ENCODE measurements at places on chromosomes 7 and 10. TPM values are rescaled to one million over a fixed set of nuclear protein-coding genes. Genes with fewer than 3 reads are reported as not detected.

- no peak for DNase-seq
- peaks cover 3% of the 10 kb centered on the region for H3K4me1 ChIP-seq
- no peak overlapping the region for H3K4me3 ChIP-seq
- H3K36me3 ChIP-seq, result no peaks in the 10 kb centered on the region
- no peak overlapping the region for H3K27ac ChIP-seq
Measured at GRCh38 chr10:131875501-131875900, 25.3 kb upstream of the PPP2R2D start.

GRCh38 chr7:195010-195829, 2.8 kb downstream of the FAM20C start:
- H3K27me3 ChIP-seq, result peaks cover 28% of the 10 kb centered on the region
- DNase-seq, result no peak
- H3K27ac ChIP-seq, result no peak overlapping the region
- no peaks in the 10 kb centered on the region for H3K36me3 ChIP-seq
- H3K4me1 ChIP-seq, result no peaks in the 10 kb centered on the region

- DNase-seq, result no peak
- no peaks in the 10 kb centered on the region for H3K27me3 ChIP-seq
- no peak overlapping the region for H3K27ac ChIP-seq
- no peaks in the 10 kb centered on the region for H3K36me3 ChIP-seq
- no peaks in the 10 kb centered on the region for H3K4me1 ChIP-seq
- H3K4me3 ChIP-seq, result no peak overlapping the region
Measured at GRCh38 chr10:81546243-81546642, 328.8 kb upstream of the NRG3 start.

DNA sequence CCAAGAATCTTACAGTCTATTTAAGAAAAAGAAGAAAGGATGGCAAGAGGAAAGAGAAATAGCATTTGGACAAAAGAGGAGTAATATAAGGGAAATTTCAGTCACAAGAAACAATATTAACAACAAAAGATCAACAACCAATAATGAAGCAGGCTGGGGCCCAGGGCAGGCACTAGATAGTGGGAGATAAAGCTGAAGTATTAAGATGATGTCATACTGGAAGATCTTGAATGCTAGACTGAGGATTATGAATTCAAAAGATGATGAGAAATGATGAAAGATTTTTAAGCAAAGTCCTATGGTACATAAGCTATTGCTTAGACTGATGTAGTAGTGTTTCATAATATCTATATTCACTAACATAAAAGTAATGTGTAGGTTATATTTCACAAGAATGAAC, 51.8 kb upstream of the SPOCK2 start:
- H3K4me1 ChIP-seq, result peaks cover 9% of the 10 kb centered on the region
- no peak overlapping the region for H3K4me3 ChIP-seq
- H3K27ac ChIP-seq, result no peak overlapping the region
- DNase-seq, result no peak
- H3K36me3 ChIP-seq, result peaks cover 15% of the 10 kb centered on the region

DNA sequence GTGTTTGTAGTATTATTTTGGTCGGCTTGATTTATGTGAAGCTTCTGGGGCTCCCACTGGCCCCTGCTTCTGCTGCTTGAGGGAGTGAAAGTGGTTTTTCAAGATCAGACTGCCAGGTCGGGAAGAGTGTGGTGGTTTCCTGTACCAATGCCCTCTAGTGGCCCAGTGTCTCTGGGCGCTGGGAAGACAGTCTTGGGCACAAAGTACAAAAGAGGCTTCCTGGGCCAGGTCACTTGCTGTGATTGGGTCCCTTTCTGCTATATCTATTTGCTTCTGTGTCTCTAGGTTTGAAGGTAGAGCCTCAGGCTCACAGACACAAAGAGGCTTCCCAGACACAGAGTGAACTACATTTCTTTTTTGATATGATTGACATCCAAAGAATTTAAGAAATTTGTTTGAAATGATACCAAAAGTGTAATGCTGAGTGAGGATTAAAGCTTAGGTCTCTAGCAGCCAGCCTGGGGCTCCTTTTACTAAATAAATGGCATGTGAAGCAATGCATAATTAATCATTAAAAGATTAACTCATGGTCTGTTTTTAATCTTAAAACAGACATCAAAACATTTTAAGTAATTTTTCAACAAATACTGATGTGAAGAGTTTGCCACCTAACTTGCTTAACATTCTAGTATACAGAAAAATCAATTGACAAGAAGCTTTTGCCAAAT, 36.3 kb downstream of the ABCB1 start:
- H3K4me3 ChIP-seq, result no peak overlapping the region
- peak; percentile 63 for DNase-seq
- peaks cover 1% of the 10 kb centered on the region for H3K4me1 ChIP-seq
- no peak overlapping the region for H3K27ac ChIP-seq
- no peaks in the 10 kb centered on the region for H3K27me3 ChIP-seq

GRCh38 chr7:40827222-40828085, 692.6 kb downstream of the SUGCT start:
- no peak overlapping the region for H3K4me3 ChIP-seq
- H3K36me3 ChIP-seq, result no peaks in the 10 kb centered on the region
- H3K27ac ChIP-seq, result no peak overlapping the region
- no peak for DNase-seq
- H3K27me3 ChIP-seq, result no peaks in the 10 kb centered on the region

DNA sequence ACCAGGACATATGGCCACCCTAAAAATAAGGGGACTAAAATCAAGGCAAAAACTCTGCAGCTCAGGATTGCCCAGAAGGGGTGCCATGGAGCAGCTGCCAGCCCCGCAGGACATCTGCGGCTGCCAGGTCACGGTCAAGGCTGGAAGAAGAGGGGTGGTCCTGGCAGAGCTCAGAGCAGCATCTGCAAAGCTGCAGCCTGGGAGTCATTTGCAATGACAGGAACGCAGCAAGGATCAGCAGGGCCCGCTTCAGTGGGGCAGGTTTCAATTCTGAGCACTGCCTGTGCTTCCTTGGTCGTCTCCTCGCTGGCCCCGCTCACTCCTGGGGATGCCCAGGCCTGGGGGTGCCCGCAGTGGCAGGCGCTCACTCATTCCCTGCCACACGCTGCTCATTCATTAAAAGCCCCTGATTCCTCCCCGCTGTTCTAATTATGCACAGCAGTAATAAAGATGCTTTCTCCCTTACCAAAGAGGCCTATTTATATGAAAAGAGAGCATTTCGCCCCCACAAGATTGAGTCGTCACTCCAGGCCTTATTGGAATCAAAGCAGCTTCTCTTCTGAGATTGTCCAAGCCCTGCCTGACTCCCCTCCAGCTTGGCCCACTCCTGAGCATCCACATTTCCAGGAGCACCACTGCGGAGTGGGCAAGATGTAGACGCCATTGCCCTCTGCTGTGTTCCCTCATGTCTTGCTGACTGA, 4.6 kb downstream of the HSPA12A start:
- DNase-seq, result no peak
- no peaks in the 10 kb centered on the region for H3K36me3 ChIP-seq
- no peaks in the 10 kb centered on the region for H3K4me1 ChIP-seq
- peaks cover 50% of the 10 kb centered on the region for H3K27me3 ChIP-seq
- no peak overlapping the region for H3K4me3 ChIP-seq

DNA sequence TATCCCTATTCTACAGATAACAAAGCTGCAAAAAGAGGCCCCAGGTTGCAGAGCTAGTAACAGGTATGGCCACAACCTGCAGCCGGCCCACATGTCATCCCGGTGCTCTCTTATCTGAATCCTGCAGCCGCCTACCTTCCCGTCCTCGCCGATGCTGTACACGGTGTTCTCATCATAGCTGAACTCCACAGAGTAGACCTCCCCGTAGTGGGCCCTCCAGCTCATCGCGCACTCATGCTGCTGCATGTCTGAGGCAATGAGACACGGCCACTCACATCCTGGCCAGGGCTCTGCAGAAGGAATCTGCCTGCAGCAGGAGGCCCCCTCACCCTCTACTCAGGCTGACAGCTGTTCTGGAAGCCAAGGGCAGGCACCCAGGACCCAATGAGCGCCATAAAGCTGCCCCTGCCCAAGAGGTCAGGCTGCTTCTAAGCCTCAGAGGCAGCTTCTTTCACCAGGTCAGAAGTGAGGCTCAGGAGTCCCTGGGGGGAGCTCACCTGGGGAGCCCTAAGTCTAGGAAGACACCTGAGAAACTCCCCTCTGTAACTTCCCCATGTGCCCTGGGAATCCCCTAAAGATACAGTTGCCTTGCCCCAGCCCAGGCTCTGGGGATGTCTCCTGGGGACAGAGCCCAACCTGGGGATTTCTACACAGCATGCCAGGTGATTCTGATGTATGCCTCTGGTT, 17.9 kb upstream of the CYREN start:
- no peak overlapping the region for H3K4me3 ChIP-seq
- no peak for DNase-seq
- H3K36me3 ChIP-seq, result peaks cover 56% of the 10 kb centered on the region
- H3K27ac ChIP-seq, result no peak overlapping the region

GRCh38 chr7:70947181-70947580, 184.8 kb upstream of the GALNT17 start:
- H3K36me3 ChIP-seq, result no peaks in the 10 kb centered on the region
- H3K4me1 ChIP-seq, result no peaks in the 10 kb centered on the region
- no peak for DNase-seq

DNA sequence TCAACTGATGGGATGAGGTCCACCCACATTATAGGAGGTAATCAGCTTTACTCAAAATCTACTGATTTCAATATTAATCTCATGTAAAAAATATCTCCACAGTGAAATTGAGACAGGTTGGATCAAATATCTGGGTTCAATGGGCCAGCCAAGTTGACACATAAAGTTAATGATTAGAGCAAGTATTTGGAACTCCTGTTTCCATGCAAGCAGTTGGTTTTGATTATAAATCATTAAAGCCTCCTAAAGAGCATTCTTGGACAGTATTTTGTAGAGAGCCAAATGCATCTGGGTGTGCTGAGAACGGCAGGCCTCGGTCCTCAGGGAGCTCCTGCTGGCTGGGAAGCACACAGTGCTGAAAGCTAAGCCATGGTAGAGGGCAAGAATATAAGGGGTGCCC, 126.9 kb upstream of the BTBD16 start:
- H3K27ac ChIP-seq, result no peak overlapping the region
- no peak for DNase-seq
- H3K4me3 ChIP-seq, result no peak overlapping the region

DNA sequence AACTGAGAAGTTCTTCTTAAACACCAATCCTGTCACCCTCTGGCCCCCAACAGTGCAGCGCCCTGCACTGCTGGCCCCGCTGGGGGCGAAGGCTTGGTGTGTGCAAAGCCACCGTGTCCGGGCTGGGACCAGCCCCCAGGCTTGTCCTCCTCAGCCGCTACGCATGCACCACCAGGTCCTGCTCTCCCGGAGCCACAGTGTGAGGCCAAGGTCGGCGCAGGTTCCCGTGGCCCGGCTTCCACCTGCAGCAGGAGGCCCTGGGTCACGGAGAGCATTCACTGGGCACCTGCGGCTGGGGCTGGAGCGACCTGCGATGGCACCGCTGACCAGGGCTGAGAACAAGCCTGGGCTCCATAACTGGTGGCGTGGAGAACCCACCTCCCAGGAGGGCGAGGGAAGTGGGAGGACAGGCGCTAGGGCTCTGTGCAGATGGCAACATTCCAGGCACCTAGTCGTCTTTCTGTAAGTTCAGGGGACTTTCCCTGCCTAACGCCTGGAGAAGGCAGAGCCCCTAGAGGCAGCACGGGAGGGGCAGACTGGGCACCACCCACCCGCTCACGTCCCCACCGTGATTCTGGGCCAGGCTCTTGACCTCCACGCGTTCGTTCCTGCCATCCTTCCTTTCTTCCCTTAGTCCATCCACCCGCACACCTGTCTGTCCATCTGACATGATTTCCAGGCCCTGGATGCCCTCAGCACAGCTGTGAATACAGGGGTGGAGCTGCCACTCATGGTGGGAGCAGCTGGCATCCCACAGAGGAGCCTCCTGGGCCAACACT, 271.6 kb downstream of the ELFN1 start:
- no peak for DNase-seq
- peak overlapping the region; percentile 20 for H3K27ac ChIP-seq
- H3K4me3 ChIP-seq, result peak overlapping the region; percentile 49
- peaks cover 59% of the 10 kb centered on the region for H3K4me1 ChIP-seq
- H3K27me3 ChIP-seq, result no peaks in the 10 kb centered on the region

DNA sequence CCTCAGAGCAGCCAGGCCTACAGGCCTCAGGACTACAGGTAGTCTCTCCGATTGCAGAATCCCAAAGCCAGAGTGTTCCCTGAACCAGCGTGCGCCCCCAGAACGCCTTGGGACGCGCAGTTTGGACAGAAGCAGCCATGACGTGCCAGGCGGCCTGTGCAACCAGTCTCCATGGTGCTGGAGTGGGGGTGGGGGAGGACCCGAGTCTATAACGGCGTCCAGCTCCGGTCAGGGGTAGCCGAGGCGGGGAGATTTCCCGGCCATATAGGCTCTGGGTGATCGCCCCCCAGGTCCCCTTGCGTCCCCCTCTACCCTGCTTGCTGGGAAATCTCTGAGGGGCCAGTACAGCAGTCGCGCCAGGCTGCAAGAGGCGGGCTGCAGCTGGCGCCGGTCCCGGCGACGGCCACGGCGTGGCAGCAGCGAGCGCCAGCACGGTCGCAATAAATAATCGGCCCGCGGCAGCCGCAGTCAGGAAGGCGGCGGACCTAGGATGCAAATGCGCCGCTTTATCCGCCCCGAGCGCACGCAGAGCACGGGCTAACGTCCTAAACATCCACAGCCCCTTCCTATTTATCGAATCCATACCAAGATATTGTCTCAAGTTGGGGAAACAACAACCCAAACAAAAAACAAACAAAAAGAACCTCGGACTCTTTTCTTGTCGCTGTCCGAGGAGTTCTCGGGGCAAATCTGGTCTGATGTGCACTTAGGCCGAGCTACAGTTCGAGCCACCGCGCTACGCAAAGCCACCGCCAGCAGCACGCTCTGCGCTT, 1.6 kb downstream of the HOXA3 start:
- H3K4me3 ChIP-seq, result peak overlapping the region; percentile 69
- H3K27me3 ChIP-seq, result peaks cover 85% of the 10 kb centered on the region
- H3K4me1 ChIP-seq, result peaks cover 15% of the 10 kb centered on the region
- H3K36me3 ChIP-seq, result peaks cover 5% of the 10 kb centered on the region

- peak overlapping the region; percentile 97 for H3K27ac ChIP-seq
- no peaks in the 10 kb centered on the region for H3K27me3 ChIP-seq
- peak; percentile 86 for DNase-seq
- peaks cover 68% of the 10 kb centered on the region for H3K4me1 ChIP-seq
- peaks cover 27% of the 10 kb centered on the region for H3K36me3 ChIP-seq
- peak overlapping the region; percentile 88 for H3K4me3 ChIP-seq
Measured at GRCh38 chr10:14605231-14605925, 169.3 kb downstream of the FAM107B start.

- H3K4me3 ChIP-seq, result no peak within 1 kb of the TSS
- no peaks in the 10 kb centered on the region for H3K36me3 ChIP-seq
- peaks cover 1% of the 10 kb centered on the region for H3K27me3 ChIP-seq
- H3K27ac ChIP-seq, result no peak within 1 kb of the TSS
- H3K4me1 ChIP-seq, result no peaks in the 10 kb centered on the region
- no peak for DNase-seq
Measured at GRCh38 chr7:88795553-88795952, at the start of gene TEX47. TSS of gene TEX47 (minus strand) at chr7:88795737. CDS start at chr7:88794942, 795 bp downstream.

DNA sequence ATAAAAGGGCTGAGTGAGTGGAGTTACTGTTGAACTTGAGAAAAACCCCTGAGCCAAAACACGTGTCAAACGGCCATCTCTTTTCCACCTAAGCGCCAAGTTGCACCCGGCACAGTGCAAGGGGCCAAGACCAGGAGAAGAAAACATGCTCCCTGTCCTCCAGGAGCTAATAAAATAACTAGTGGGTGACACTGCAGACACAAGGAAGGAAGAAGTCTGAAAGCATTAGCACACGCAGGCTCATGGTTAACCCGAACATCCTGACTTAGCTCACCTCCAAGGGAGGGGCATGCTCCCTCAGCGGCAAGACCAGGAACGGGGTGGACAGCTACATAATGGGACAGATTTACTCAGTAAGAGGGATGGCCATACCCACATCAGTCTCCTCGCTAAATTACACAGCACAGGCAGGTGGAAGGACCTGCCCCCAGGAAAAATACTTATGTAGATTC, 65.0 kb downstream of the PIP4K2A start:
- H3K27ac ChIP-seq, result peak overlapping the region; percentile 100
- no peaks in the 10 kb centered on the region for H3K27me3 ChIP-seq
- peaks cover 82% of the 10 kb centered on the region for H3K4me1 ChIP-seq
- peak; percentile 77 for DNase-seq

Gene PPP1R3C
- total RNA-seq, result 0.21 TPM

Gene TMEM229A
- total RNA-seq, result not detected

Gene CPEB3
- 2.5 TPM for total RNA-seq

Gene IDI2
- total RNA-seq, result not detected
